Hematopoietic multipotent progenitor cell treated with erythropoietin and hydrocortisone succinate and interleukin-3 and kit ligand, for 8 days (in vitro differentiated cells): ENCODE measurements at places on chromosomes 1 and 21.
A peak's percentile ranks its signal among the peaks of the same experiment; 100 is the strongest.

DNA sequence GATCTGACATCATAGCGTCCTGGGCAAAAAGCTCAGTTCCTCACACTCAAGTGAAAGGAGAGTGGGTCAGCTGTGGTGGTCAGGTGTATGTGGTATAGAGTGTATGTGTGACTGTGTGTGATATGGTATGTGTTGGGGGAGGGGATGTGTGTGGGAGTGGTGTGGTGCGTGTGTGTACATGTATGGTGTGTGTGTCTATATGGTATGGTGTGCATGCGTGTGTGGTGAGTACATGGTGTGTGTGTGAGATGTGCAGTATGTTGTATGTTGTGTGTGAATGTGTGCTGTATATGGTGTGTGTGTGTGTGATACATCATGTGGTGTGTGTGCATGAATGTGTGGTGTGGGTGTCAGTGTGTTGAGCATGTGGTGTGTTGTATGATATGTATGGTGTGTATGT, 20.9 kb downstream of the FAM3B start:
- DNase-seq: no peak

GRCh38 chr1:189405419-189405818, 1072.2 kb downstream of the BRINP3 start:
- DNase-seq: no peak

DNA sequence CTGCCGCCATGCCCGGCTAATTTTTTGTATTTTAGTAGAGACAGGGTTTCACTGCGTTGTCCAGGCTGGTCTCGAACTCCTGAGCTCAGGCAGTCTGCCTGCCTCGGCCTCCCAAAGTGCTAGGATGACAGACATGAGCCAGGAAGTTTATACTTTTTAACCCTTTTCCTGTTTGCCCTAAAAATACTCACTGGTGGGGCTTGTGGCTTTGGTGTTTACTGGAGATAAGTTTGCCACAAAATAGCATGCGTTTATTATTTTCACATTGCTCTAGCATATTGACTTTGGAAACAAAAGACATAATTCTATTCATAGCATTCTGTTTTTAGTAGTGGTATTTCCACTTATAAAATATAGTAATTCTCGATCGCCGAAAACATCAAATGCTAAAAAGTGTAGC, 19.8 kb upstream of the GTF2B start:
- no peak for DNase-seq

DNA sequence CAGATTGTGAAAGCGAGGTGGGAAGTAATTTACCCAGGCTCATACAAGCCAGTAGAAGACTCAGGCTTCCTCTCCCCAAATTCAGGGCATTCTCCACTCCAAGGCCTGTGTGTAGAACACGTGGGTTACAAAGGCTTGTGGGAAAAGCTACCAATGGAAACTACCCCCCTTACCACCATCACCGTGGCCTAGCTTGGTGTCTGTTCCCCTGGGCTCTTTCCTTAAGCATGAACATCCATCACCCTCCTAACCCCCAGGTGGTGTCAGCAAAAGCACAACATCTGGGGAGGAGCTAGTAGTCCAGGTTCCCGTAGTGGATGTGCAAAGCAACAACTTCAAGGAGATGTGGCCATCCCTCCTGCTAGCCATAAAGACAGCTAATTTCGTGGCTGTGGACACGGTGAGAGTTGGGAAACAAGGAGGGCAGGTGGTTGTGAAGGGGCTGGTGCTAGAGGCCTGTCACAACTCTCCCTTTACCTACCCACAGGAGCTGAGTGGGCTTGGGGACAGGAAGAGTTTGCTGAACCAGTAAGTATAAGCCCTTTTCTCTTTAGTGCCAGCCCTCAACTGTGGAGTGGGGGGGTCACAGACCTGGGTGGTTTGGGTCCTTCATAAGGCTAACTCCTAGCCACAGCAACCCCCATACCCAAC, 701 bp upstream of the MUTYH start:
- DNase-seq: peak; percentile 69

- no peak for DNase-seq
Measured at GRCh38 chr1:25677193-25677773, 60.7 kb downstream of the MAN1C1 start.

GRCh38 chr1:158687037-158687436, 522 bp upstream of the SPTA1 start:
- DNase-seq: no peak

- no peak for DNase-seq
Measured at GRCh38 chr1:44405798-44406736, 1.0 kb downstream of the RNF220 start.

DNA sequence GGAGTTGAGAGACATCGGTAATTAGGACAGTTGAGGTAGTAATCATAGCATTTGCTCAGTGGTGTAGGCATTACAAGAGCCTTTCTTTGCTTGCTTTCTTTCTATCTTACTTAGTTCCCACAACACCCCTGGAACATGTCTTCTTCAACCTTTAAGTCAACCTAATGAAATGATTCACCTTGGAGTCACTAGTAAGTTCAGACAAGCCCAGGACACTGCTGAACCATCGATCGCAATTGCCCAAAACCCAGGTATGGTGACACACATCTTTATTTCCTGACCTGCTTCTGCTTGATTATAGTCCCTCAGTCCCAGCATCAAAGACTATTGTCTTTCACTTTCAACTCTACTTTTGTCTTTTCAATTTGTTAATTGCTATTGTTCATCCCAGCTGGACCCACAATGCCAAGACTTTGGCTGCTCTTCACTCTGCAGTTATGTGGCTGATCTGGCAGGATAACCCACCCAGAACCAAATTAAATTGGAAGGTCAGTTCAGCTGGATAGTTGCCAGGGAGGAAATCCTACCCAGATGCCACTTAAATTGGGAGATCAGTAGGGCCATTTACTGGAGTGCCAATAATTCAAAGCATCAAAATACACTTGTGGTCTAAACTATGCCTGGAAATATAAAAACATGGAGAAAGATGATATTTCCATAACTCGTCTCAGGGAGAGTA, 272.9 kb downstream of the RWDD3 start:
- no peak for DNase-seq
